ENCODE measurements at places on chromosomes 13 and 19.
A peak's percentile ranks its signal among the peaks of the same experiment; 100 is the strongest.

DNA sequence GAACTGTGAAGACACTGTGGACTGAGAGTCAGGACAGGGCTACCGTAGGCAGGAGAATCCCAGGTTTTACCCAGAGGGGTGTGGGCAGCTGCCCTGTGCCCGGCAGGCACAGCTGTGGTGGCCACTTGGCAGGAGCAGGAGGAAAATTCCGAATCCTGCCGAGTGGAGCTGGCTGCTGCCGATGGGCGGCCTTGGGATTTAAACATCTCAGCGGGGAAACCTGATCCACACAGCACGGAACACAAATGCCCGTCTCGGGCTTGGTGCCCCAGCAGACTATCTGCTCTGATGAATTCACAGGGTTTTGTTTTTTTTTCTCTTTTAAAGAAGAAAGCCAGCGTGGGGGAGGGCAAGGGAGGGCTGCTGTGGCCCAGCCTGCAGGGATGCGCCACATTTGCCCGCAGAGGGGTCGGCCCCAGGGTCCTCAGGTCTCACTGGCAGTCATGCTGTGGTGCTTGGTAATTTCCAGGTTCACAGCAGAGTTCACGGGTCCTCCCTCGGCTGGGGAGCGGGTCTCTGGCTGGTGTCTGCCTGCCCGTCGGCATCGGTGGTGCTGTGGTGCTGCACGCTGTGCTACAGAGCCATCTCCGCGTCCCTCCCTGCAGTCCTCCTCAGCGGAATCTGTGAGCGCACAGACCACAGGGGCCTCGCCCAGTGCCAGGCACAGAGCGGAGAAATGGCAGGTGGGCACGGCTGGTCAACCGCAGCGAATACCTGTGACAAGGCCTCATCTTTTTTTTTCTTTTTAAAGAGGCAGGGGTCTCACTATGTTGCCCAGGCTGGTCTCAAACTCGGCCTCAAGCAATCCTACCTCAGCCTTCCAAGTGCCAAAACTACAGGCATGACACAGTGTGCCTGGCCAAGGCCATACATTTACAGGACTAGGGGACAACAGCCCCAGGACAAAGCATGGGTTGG lies 28.1 kb downstream of the MPND start:
- DNase-seq, result no peak

GRCh38 chr19:18007917-18008673 lies at the start of gene ARRDC2:
Gene ARRDC2, plus strand, starts transcription at chr19:18008170. Its CDS starts 141 bp downstream, at chr19:18008311.
- peak; percentile 8 for DNase-seq

DNA sequence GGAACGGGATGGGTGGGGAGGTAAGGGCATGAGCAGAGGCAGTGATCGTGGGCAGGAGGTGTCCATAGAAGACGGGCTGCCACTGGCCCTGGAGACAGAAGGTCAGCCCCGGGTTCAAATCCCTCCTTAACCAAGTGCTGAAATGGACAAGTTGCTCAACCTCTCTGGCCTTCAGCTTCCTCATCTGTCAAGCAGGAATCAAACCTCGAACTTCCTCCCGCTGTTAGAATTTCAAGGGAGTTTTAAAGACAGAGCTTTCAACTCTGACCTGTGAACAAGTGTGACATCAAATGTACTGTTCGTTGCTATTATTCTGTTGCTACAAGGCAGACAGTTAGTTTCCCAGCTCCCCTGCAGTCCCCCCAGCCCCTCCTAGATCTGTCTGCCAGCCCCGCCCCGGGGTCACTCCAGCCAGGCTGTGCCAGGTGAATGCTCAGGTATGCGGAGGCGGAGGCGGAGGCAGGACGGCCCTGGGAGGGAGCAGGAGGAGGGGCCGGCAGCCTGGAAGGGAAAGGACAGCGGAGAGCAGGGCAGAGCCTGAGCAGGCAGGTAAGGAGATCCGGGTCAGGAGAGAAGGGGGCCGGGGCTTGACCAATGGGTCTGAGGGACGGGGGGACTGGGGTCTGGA lies at the start of gene EPS8L1:
TSS of gene EPS8L1 (plus strand) at position 499 of the 628 bp plus-strand sequence. CDS start 576 bp downstream, outside the sequence.
- DNase-seq, result no peak

DNA sequence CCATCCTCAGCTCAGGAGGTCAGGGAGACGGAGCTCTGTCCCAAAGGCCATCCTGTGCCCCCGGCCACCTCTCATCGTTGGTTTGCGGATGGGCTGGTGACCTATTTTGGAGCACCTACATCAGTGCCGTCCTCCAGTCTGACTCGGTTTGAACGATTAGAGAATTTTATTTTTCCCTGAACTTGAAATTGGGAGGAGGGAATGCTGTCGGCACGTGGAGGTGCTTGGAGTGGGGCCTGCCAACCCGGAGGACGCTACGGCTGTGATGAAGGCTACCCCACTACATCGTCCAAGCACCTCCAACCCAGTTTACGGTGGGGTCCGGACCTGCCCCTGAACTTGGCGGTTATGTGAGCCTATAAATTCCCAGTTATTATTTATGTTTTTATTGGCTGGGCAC lies 3.0 kb upstream of the ZNF554 start:
- DNase-seq, result no peak

DNA sequence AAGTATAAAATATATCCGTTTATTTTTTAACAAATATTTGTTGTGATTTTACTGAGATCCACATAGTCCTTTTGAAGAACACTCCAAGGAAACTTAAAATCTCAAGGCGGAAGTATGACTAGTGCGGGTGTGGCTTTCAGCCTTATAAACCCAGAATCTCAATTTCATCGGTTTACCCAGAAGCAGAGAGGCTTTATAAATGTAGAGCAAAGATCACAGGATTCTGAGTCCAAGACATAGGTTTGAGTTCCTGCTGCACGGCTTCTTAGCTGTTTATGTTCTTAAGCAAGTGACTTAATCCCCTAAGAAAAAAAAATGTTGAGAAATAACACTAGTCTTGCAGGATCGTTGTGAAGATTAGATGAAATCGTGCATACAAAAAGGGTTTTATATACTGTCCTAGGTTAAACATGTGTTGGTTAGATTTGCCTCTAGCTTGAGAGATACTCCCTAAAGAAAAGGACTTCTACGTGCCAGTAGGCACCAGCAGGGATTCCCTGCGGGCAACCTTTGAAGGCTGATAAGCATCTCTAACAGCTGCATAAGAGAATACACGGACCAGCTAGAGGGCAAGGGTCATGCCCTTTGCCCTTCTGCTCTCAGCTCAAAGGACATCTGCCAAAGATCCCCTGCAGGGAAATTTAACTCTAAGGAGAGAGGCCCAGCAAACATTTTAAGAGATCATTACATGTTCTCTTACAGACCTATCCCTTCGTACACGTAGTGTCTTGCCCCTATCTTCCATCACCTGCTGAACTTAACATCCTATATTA lies 130.4 kb upstream of the MIR17HG start:
- no peak for DNase-seq

GRCh38 chr19:1315470-1316166 lies 29.9 kb downstream of the EFNA2 start:
- no peak for DNase-seq

DNA sequence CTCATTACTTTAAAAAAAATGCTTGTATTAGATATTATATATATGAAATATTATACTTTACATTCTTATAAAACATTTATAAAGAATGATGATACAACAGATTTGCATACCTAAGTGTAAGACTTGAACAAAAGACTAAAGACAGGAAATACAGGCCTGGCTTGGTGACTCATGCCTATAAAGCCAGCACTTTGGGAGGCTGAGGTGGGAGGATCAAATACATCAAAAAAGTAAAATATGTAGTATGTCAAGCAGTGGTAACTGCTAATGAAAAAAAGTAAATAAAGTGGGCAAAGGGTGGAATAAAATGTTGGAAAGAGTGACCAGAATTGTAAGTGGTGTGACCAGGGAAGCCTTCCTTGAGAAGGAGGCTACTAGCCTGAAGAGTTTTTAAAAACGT lies 133.7 kb downstream of the GGACT start:
- no peak for DNase-seq

GRCh38 chr13:99269627-99270241 lies 11.6 kb upstream of the GPR18 start:
- DNase-seq, result no peak

GRCh38 chr19:1533510-1534150 lies 9.8 kb downstream of the PLK5 start:
- no peak for DNase-seq

DNA sequence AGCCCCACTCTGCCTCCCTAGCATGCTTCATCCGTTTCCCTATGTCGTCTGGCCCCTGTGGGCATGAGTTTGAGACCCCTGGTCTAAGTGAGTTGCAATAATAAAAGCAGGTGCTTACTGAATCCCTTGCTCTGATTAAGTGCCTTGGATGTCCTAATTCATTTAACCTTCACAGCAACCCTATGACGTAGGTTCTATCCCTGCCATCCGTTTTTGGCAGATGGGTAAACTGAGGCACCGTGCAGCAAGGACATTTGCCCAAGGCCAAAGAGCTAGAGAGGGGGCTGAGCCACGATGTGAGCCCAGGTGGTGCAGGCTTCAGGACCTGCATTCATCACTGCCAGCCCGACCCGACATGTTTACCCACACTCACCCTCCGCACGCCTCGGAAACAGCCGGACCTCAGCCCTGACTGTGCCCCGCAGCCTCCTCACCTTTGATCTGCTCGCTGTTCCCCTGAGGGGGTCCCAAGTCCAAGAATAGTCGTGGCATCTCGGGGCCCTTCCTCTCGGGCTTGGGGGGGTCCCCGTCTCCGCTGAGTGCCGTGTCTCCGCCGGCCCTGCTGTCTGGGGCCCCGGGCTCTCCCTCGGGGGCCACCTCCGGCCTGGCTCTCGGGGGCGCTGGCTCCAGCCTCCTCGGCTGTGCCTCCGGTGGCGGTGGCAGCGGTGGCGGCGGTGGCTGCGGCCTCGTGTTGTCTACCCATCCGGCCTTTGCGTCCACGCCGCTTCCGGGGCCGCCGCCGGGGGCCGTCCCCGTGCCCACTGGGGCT lies 14.5 kb downstream of the LMTK3 start:
- no peak for DNase-seq

- DNase-seq, result no peak
These were observed 611.4 kb downstream of the PCDH9 start for GRCh38 chr13:66618702-66619101.

DNA sequence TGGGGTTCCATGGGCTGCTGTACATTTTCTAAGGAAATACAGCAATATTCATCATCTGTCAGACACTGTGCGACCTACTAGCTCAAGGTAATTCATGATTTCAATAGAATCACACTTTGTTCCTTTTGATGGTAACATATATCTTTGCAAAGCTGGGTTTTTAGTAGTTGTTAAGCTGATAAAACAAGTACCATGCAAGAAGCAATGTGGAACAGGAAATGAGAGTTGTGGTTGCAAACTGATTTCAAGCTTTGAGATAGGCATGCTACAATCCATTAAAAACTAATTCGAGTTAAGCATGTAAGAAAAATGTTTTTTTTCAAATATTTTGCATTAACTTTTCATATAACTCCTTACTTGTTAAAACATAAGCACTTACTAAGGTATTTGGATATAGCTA lies 6.8 kb upstream of the MBNL2 start:
- no peak for DNase-seq

- no peak for DNase-seq
These were observed 1.1 kb downstream of the ZNF550 start for GRCh38 chr19:57558525-57558924.

GRCh38 chr13:102182170-102182569 lies 219.7 kb downstream of the FGF14 start:
- DNase-seq, result no peak

GRCh38 chr19:12872941-12873890 lies 8.0 kb downstream of the DNASE2 start:
- peak; percentile 52 for DNase-seq

GRCh38 chr13:49444524-49445395 lies 686 bp downstream of the SETDB2 start:
- DNase-seq, result peak; percentile 52

DNA sequence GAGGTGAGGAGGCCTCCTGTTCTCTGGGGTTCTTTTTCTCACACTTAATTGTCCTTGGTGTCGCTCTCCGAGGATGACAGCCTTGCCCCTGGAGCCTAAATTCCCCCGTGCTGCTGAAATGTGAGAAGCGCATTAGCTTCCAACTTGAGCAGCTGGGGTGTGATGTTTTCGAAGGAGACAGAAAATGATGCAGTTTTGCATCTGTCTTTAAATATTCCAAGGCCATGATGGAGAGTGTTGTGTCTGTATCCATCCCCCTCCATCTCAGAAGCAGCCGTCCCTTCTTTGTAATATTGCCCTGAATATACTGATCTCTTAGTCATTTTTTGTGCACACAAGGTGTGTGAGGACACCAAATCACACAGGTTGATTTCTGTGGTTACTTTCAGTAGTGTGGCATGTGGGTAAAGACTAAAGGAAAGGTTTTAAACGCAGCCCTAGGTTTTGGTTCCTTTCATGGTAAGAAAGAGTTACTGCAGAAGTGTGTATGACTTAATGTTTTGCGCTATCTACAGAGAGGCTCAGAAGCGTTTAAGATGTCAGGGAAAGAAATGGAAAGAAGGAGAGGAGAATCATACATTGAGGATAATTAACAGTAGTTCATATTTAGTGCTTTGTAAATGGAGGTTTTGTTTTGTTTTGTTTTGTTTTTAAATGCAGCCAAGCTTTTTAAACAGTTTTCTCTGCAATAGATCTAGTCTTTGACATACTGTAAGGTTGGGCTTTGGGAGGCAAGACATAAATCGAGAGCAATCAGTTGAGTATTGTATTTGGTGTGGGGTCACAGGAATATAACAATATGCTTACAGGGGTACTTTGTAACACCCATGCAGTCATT lies 1.6 kb downstream of the NBEA start:
- no peak for DNase-seq

GRCh38 chr13:70188567-70188966 lies 80.3 kb upstream of the KLHL1 start:
- no peak for DNase-seq

GRCh38 chr19:46990991-46991676 lies 28.5 kb upstream of the NPAS1 start:
- peak; percentile 66 for DNase-seq

DNA sequence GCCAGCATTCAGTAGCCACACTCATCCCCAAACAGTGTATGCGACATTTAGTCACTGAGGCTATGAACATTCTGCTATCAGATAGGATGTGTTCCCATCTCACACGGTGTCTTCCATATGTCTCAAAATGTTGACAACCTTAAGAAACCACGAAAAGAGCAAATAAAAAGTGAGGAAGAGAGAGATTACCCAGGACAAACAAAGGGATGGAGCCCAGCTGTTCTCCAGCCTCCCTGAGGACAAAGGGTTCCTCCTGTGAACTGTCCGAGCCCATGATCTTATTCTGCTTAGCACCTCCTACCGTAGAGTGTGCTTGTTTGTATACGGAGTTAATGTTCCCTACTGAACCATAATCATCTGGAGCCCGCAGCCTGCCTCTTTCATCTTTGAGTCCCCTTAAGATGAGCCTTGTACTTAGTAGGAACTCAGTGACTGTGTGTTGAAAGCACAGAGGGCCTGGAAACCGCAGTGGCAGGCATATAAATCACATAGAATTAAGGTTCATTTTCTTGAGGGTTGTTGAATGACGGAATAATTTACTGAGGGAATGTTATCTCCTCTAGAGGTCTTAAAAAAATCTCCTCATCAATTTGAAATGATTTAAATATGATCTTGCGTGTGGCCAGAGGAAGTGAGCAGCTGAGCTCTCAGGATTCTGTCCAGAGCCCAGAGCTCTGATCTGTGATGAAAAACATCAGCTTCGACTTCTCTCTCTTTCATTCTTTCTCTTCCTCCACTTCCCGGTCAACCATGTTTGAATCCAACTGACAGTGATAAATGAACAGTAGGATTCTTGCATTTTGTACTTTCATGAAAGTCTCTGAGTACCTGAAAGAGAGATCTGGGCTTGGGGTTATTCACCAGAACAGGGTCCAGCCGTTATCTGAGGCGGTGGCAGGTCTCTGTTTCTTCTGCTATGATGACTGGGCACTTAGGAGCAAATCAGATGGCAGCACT lies 200.5 kb downstream of the KLF5 start:
- no peak for DNase-seq
